ENCODE measurements at places on chromosomes 5 and 9. TPM values are rescaled to one million over a fixed set of nuclear protein-coding genes. Genes with fewer than 3 reads are reported as not detected.
A peak's percentile ranks its signal among the peaks of the same experiment; 100 is the strongest.

TGFBR1 gene
- 18.7 TPM for total RNA-seq

CCL21 gene
- 40.2 TPM for total RNA-seq

DNA sequence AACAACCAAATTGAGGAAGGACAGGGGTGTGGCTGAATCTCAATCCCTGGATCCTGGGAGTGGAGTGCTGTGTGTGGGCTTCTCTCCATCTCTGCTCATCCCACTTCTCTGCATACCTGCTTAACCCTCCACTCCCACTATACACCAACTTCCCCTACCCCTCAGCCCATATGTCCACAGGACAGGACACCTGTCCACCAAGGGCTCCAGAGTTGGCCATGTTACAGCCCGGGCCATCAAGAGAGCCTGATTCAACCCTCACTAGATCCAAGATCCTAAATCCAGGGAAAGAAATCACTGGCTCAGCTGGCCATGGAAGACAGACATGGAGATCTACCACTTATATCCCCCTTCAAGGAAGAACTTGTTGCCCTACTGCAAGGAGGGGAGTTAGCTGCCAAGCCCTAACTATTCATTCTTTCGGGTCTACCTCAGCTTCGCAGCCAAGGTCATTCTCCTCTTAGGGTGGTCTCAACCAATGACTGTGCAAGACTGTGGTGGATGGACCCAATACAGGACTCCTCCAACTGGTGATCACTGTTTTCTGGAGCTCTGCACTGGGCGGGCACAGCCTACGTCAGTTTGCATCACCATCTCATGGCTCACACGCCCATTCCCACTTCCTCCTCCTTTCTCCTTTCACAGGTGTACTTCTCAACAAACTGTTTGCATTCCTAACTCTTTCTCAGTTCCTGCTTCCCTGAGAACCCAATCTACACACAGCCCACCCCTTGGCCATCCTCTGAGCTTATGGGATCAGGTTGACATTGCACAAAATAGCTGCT, 53.7 kb upstream of the ZBTB43 start:
- no peak for DNase-seq

DNA sequence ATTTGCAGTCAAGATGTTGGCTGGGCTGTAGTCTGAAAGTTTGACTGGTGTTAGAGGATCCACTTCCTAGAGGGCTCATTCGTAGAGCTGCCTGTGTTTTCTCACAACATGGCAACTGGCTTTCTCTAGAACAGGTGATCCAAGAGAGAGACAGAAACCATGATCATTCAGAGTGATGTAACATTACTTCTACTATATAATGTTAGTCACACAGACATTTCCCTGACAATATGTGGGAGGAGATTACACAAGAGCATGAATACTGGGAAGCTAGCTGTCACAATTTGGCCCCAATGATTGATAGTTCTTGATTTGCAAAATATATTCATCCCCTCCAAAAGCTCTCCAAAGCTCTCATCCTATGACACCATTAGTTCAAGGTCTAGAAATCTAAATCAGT, 10.9 kb upstream of the TMEM161B start:
- no peak for DNase-seq

DNA sequence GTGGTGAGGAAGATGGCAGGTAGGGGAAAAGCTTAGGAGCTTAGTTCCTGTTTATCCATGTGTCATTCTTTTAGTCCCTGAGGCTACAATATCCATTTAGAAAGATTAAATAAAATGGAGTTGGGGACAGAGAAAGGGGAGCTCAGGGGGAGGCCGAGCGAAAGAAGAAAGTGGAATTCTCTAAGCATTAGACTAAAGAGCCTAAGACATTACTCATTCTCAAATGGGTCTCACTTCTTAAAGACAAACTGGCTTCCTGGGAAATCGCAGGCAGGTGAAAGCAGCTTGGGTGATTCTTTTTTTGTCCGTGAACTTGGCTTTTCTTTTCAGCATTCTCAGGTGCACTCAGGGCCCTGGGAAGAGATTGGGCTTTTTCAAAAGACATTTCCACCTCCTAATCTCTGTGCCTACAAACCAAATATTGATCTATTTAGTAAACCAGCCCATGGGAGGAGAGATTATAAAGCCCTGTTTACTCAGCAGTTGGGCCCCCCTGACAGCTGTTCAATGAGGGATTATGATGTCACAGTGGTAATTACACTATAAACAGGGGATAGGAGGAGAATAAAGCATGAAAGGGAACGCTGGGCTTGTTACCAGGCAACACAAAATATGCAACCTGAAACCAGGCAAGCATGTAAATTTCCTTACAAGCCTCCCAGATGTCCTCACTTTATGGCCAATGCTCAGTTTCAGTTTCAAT, 584.0 kb downstream of the ACTL7B start:
- DNase-seq: peak; percentile 80

DNA sequence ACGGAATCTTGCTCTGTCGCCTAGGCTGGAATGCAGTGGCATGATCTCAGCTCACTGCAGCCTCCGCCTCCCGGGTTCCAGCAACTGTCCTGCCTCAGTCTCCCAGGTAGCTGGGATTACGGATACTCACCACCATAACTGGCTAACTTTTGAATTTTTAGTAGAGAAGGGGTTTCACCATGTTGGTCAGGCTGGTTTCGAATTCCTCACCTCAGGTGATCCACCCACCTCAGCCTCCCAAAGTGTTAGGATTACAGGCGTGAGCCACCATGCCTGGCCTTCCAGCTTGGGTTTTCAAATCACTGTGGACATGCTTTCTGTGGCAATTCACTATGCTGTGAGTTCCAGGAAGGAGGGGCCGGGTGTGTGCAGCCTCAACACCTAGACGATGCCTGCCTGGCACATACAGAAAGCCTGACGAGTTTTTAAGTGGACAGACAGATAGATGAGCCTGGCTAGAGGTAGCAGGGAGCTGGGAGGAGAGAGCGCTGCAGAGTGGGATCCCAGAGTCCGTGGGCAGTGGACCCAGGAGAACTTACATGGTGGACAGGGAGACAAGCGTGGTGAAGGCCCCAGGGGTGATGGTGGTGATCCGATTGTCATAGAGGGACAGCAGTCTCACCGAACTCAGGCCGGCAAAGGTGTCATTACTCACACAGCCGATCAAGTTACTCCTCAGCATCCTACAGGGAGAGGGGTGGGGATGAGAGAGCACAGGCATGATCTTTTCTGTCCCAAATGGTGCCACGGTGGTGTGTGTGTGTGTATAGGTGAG, 173.4 kb upstream of the PANK3 start:
- no peak for DNase-seq

GKAP1 gene
- total RNA-seq: 8.0 TPM

C1QTNF3 gene
- total RNA-seq: 8.3 TPM

DNA sequence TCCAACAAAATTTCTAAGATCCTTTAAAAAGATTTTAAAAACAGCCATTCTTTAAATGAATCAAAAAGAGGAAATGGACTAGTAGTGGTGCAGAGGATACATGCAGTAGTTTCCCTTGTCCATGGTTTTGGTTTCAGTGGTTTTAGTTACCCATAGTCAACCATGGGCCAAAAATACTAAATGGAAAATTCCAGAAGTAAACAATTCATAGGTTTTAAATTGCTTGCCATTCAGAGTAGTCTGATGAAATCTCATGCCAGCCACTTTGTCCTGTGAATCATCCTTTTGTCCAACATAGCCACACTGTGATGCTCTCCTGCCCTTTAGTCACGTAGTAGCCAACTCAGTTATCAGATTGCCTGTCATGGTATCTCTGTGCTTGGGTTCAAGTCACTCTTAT, 286.1 kb downstream of the ANXA1 start:
- no peak for DNase-seq

HTR1A gene
- not detected for total RNA-seq

- peak; percentile 94 for DNase-seq
Measured at GRCh38 chr9:96073531-96074480, 198.3 kb downstream of the ERCC6L2 start.

GRCh38 chr9:80691229-80691628, 998.1 kb downstream of the TLE1 start:
- no peak for DNase-seq

CDHR2 gene
- total RNA-seq: not detected
